Globus pallidus (tissue), 1 donor: ENCODE measurements at places on chromosomes 7 and 10.
A peak's percentile ranks its signal among the peaks of the same experiment; 100 is the strongest.

DNA sequence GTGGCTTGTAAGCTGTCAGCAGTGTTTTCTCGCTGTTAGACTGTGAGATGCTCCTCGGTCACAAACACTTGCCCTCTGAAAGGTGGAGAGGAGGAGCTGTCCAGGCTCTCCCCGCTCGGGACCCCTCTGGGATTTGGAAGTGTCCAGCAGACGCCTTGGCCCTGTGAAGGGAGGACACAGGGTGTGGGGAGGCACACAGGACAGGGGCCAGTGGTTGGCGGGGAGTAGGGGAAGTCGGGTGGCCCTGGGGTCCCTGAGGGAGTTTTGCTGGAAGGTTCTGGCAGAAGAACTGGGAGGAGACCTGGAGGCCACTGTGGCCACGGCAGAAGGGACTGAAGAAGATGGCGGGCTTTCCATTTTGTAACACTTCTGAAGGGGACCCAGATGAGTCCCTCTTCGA lies 47.2 kb upstream of the DPYSL4 start:
- DNase-seq, result no peak

DNA sequence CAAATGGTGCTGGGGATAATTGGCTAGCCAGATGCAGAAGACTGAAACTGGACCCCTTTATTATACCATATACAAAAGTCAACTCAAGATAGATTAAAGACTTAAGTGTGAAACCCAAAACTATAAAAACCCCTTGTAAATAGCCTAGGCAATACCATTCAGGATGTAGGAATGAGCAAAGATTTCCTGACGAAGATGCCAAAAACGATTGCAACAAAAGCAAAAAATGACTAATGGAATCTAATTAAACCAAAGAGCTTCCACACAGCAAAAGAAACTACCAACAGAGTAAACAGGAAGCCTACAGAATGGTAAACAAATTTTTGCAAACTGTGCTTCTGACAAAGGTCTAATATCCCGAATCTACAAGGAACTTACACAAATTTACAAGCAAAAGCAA lies 30.9 kb upstream of the PLXDC2 start:
- no peak for DNase-seq

DNA sequence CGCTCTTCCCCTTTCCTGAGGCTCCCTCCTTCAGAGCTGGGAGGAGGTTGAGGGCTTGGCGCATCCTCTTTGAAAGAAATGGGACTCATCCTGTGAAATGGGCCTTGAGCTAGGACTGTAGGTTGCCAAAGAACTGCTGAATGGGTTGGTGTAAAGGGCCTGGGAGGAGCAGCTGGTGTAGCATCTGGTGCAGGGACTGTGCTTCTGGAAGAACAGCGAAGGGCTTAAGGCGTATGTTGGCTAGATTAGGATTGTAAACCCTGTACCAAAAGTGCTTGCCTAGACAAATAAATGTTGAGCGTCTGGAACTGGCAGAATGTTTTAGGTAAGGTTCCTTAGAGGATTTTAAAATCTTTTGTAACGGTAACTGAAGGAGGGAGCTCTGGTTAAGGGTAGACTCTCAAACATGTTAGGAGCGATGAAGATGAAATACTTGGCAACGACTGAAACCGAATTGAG lies 563 bp downstream of the STAM start:
- DNase-seq, result no peak

DNA sequence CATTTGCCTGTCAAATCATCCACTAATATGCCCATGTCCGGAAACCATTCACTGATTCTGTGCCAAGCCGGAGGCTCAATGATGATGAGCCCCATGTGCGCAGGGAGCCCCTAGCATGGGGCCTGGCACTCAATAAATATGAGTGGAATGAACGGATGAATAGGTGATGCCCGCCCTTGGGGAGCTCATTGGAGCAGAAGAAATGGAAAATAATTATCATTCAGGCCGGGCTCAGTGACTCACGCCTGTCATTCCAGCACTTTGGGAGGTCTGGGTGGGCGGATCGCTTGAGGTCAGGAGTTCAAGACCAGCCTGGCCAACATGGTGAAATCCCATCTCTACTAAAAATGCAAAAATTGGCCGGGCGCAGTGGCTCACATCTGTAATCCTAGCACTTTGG lies 11.0 kb downstream of the RHBDD2 start:
- no peak for DNase-seq

GRCh38 chr7:13981070-13981469 lies 8.4 kb downstream of the ETV1 start:
- DNase-seq, result no peak

GRCh38 chr7:16028103-16028502 lies 341.6 kb upstream of the MEOX2 start:
- DNase-seq, result no peak

GRCh38 chr10:130543794-130544193 lies 407.6 kb downstream of the GLRX3 start:
- DNase-seq, result no peak

- DNase-seq, result no peak
Observed at GRCh38 chr7:73850781-73851207, 8.5 kb upstream of the METTL27 start.

DNA sequence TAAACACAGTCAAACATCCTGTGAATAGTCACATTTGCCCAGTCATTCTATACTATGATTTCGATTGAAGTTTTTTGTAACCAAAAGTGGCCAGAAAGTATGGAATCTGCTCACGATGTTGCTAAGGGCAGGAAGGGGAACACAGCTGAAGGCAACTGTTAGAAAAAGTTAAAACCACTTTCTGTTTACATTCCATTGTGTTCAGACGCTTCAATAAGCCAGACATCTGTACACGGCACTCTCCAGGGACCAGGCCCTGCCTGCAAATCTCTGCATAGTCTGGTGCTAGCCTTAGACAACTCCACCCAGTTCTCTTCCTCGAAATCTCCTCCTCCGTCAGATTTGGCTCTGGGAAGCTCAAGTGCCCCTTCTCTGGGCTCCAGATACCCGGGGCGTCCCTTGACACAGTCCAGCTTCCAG lies 17.1 kb upstream of the TMEM120A start:
- DNase-seq, result no peak

GRCh38 chr7:37216156-37216852 lies 232.4 kb downstream of the ELMO1 start:
- no peak for DNase-seq

DNA sequence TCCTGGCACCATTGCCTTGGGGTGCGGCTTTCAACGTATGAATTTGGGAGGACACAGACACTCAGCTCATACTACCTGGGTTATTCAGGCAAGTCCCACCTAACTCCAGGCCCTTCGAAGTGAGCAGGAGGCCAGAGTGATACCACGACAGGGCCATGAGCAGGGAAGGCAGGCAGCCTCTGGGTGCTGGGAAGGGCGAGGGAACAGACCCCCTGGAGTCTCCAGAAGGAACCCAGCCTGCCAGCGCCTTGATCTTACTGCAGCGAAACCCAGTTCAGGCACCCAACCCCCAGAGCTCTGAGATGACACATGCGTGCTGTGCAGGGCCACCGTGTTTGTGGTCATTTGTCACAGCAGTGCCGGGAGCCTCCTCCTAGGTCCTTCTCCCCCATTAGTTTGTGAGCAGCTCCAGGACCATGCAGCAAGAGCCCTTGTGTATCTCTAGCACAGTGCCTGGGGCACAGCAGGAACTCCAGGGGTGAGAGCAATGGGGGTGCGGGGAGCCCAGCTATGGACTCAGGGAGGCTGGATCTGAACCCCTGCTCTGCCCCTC lies 7.7 kb upstream of the INSIG1 start:
- DNase-seq, result no peak

GRCh38 chr7:131250331-131250730 lies 77.3 kb upstream of the MKLN1 start:
- DNase-seq, result no peak

DNA sequence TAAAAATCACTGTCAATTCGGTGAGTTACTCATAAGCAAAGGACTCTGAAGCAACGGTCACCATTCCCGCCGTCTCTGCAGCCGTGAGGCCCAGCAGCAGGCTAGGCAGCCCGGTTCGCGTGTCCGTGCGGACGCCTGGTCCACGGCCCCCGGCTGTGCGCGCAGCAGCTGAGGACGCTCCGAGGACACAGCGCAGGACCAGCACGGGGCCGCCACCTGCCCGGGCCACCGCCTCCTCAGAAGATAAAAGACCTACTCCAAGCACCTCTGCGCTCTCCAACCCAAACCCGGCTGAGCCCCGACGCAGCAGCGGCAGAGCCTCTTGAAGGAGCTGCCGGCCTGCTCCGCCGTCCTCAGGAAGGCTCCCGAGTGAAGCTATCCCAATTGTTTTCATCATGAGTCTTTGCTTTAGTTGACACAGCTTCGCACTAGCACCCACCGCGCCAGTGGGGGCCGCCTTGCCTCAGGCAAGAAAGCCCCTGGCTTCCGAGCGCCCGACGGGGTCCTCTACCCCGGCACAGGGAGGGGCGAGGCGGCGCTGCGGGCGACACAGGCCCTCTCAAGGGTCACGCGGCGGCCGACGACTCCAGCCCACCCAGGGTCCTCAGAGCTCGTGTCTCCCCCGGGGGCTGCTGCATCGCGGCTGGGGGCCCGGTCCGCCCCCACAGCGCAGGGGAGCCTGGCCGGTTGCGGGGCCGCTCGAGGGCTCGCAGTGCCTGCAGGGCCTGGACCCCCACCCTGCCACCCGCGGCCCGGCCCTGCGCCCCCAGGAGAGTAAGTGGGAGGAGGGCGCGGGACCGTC lies 16.9 kb upstream of the GPR146 start:
- no peak for DNase-seq

DNA sequence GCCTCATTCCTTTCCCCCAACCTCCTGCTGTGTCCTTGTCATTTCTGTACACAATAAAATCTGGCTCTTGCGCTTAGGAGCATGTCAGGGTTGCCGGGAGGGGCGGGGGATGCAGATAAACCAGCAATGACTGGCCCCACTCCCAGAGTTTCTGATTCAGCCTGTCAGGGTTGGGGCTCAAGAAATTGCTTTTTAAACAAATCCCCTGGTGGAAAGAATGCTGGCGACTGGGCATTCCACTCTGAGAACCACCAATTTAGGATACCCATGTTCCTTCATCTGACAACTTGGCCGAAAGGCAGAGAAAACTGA lies 376.4 kb downstream of the TCERG1L start:
- no peak for DNase-seq

- no peak for DNase-seq
Observed at GRCh38 chr10:108180878-108181277, 1016.4 kb upstream of the SORCS1 start.

- DNase-seq, result no peak
Observed at GRCh38 chr7:29236071-29236580, 41.6 kb downstream of the CHN2 start.

GRCh38 chr10:92064506-92064905 lies 140.9 kb downstream of the BTAF1 start:
- DNase-seq, result no peak

DNA sequence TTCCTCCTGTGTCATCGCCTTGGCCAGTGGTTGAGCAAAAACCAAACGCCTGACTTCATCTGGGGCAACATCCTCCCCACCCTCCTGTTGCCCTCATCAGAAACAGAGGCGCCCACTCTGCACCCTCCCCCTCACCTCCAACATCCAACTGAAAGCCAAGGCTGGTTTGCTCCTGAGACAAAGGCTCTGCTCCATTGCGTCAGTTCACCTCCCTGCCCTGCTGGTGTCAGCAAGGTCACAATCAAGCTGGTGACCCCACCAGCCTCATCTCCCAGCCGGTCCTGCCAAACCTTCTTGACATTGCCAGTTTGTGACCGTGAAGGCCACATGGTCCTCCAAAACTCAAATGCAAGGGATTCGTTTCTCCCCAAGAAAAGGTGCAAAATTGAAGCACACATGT lies 131.7 kb upstream of the ADAM12 start:
- DNase-seq, result no peak

- DNase-seq, result no peak
Observed at GRCh38 chr7:104980440-104980839, 33.6 kb upstream of the KMT2E start.

DNA sequence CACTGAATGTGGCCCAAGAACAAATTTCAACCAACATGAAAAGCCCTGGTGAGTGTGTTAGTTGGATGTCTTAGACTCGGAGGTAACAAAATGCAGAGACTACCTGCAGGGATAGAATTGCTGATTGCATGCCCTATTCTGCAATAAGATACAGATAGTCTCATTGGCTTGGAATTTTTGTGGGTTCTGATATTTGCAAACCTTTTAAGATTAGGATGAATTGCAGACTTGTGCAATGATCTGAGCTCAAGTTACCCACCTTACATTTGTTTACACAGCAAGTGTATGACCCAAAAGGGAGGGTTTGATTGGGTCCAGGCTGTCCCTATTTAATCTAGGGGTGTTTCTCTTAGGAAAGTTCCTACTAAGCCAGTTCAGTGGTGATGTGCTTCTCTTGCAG lies 45.4 kb downstream of the GPR37 start:
- DNase-seq, result no peak

- DNase-seq, result no peak
Observed at GRCh38 chr7:14960721-14961120, 58.2 kb upstream of the DGKB start.

GRCh38 chr10:72904806-72905205 lies 11.3 kb downstream of the OIT3 start:
- DNase-seq, result no peak

- DNase-seq, result no peak
Observed at GRCh38 chr7:57821438-57822382, 371.7 kb downstream of the ZNF716 start.

- DNase-seq, result no peak
Observed at GRCh38 chr7:114589436-114589835, 174.8 kb downstream of the FOXP2 start.

DNA sequence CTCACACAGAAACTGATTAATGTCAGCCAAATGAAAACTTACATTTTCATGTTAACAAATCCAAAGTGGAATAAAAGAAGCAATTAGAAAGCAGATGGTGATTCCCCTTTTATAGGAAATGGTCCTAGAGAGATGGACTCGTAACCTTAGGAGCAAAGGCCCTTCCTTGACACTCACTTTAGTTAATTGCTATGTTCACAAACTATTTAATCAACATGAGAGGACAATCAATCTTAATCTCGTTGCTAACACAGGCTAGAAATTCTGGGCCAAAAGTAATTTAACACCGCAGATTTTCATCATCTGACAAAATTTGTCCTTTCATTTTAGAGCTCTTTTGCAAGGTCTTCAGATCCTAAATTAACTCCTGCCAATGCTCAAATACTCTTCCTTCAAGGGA lies 64.0 kb upstream of the DNAJB12 start:
- no peak for DNase-seq

GRCh38 chr7:26200038-26200443 lies 505 bp downstream of the HNRNPA2B1 start:
- DNase-seq, result peak; percentile 81

DNA sequence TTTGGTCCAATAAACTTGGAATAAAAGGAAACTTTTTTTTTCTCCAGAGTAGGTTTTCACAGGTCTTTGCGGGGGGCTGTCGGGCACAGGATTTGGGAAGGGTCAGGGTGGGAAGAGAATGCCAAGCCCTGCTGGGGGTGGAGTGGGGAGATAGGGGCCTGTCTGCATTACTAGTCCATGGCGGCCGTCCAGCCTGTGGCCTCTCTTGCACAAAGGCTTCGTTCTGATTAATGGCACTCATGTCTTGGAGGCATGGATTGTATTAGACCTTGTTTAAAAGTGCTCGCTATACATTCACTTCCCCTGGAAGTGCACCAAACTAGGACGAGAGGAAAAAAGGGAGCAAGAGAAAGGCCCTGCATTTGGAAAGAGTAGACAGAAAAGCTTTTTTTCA lies 37.2 kb downstream of the LRMDA start:
- no peak for DNase-seq

- DNase-seq, result no peak
Observed at GRCh38 chr10:114593240-114593792, 64.8 kb downstream of the ABLIM1 start.
